ENCODE measurements at places on chromosomes 3 and 15.

DNA sequence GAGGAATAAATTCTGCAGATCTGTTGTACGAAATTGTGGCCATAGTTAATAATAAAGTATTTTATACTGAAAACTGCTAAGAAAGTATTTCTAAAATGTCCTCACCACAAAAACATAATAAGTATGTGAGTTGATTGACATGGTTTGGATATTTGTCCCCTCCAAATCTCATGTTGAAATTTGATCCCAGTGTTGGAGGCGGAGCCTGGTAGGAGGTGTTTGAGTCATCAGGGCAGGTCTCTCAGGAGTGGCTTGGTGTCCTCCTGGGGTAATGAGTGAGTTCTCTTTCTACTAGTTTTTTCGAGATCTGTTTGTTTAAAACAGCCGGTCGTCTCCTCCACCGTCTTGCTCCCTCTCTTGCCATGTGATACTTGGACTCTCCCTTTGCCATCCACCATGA is 424.1 kb upstream of the KCNMB2 start:
- DNase-seq, result no peak

- DNase-seq, result no peak
Measured at GRCh38 chr3:31960793-31961431, 20.1 kb downstream of the OSBPL10 start.

DNA sequence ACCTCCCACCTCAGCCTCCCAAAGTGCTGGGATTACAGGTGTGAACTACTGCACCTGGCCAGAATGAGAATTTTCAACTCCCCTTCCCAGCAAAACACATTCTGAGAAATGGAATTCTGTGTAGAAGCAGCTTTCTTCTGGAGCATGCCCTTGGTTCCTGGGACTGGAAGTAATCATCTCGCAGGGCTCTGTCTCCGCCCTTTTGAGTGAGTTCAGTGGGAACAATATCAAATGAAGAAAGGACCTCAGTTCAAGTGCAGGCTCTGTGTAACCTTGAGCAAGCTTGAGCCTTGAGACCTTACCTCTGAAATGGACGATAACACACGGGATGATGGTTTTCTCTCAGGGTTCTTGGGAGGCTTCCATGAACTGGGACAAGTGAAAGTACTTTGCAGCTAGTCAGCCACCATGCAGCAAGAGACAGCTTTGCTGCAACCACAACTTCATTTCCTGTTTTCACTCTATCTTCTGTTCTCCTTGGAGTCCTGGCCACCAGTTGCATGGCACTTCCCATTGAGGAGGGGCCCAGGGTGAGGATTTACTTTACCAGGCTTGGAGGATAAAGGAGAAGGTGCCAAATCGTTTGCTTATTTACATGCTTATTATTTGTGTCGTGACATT is 35.7 kb upstream of the IGF1R start:
- DNase-seq, result no peak

- no peak for DNase-seq
Measured at GRCh38 chr3:111465081-111465670, 76.8 kb upstream of the CD96 start.

- no peak for DNase-seq
Measured at GRCh38 chr3:156751461-156752025, 74.6 kb upstream of the LEKR1 start.

- DNase-seq, result peak; percentile 29
Measured at GRCh38 chr15:51776952-51777569, 25.7 kb downstream of the TMOD2 start.

DNA sequence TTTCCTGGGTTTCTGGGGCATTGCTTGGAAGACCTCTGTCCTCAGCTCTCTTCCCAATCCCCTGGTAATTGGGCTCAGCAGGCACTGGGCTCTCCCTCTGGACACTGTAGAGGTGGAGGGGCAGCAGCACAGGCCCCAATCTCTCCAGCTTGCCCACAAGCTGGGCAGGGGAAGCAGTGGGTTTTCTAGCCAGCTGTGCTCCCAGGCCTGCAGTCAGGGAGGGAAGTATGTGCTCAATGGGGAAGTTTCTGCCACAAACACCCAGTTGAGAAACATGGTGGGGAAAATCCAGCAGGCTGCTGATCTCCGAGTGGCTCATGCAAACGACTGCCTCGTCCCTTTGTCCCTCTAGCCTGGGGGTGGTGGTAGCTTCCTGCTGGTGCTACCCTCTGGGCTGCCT is 12.8 kb upstream of the RFT1 start:
- DNase-seq, result no peak

DNA sequence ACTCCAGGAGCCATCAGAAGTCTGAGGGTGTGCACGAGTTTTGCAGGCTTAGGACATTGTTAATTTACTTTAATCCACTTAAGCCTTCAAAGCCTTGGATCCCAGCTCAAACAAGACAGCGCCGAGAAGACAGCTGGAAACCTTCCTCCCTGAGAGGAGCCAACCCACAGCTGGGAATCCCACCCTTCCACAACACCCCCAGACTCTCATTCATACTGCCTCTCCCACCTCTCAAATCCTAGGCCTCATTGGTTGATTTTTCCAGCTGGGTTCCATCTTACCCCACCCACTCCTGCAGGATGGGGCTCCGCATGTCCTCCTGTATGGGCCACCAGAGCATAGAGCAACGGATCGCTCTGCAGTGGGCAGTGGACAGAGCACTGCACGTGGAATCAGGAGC is 80.4 kb downstream of the SEMA5B start:
- no peak for DNase-seq

GRCh38 chr3:184726497-184726896 is 14.6 kb upstream of the MAGEF1 start:
- no peak for DNase-seq

DNA sequence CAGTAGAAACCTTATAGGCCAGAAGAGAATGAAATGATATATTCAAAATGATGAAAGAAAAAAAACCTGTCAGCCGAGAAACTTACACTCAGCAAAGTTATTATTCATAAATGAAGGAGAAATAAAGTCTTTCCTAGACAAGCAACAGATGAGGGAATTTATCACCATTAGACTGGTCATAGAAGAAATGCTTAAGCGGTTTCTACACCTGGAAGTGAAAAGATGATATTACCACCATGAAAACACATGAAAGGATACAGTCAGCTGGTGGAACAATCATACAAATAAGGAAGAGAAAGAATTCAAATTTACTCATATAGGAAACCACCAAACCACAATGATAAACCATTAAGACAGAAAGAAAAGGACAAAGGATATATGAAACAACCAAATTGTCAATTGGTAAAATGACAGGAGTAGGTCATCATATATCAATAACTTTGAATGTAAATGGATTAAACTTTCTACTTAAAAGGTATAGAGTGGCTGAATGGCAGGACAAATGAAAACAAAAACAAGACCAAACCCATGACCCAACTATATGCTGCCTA is 29.9 kb upstream of the PRR23C start:
- DNase-seq, result no peak

DNA sequence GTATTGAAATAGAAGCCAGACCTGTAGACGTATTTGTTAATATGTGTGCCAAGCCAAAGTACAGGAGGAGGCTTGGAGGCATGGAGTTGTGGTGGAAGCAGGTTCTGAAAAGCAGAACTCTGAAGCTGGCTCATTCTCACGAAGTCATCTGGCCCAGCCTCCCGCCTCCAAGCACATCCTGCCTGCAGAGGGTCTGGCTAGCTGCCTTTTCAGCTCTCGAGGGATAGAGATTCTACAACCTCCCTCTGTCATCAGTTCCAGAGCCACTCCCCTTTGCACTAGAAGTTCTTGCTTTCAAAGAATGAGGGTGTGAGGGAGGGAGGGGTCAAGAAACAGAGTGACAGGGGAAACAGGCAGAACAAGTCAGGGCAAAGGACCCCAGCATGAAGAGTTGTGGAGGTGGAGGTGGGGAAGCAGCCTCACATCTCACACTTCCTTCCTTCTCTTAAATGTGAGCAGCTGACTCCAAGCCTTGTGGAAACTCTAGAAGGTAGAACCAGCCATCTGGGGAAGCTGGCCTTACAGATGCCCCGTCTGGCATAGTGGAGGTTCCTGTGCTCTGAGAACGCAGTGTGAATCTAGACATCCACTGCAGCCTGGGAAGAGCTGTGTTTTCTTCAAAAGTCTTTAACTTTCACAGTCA is 95.3 kb downstream of the SLC49A4 start:
- no peak for DNase-seq

GRCh38 chr3:8576841-8577571 is 67.6 kb downstream of the SSUH2 start:
- DNase-seq, result no peak

DNA sequence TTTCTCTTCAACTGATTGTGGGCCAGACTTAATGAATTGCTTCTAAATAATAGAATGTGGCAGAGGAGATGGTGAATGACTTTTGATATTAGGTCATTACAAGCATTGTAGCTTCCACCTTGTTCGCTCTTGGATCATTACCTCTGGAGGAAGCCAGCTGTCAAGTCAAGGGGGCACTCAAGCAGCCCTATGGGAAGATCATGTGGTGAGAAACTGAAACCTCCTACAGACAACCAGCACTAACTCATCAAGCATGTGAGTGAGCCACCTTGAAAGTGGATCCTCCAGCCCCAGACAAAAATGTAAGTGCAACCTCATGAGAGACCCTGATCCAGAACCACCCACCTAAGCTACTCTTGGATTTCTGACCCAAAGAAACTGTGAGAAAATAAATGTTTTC is 109.8 kb upstream of the TBC1D5 start:
- no peak for DNase-seq

DNA sequence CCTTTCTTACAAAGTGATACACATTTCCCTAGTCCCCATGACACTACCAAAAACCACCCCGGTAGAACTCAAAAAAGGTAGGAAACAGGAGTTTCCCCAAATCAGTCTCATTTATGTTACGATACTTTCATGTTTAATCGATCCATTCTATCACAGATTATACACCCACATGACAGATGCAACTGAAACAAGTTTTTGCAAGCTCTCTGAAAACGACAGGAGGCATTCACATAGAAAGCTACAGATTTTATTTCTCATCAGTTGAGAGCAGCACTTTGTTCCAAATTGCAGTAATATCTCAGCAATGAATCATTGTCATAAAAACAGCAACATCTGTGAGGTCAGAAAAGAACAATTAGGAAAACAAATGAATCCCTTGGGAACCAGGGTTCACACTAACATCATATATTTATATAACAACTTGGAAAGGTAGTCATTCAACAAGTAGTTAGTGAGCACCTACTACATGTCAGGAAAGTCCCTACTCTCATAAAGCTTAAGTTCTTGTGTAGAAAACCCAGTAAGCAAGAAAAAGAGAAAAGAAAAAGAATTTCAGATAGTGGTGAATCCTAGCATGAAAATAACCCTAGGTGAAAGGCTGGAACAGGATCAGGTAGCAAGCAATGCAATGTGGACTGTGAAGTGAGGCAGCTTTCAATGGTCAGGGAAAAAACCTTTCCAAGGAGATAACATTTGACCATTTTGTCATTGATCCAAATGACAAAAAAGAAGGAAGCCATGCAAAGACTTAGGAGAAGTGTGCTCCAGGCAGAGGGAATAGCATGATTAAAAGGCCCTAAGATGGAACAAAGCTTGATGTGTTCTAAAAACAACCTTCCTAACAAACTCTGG is 8.3 kb downstream of the PLD1 start:
- DNase-seq, result no peak

DNA sequence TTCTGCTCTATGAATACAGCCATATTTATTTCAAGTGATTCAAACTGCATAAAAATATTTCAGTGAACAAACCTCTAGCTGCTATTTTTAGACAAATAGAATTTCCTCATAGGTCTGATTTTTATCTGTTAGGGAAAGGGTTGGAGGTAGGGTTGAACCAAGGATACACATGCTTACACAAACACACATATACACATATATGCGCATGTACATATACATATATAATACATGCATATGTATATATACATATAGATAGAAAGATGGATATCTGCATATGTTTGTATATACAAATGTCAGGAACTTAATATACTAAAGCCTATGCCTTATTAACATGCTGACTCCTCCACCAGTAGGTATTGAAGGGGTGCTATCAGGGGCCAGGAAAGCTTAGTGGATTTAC is 18.1 kb downstream of the ZBBX start:
- no peak for DNase-seq

DNA sequence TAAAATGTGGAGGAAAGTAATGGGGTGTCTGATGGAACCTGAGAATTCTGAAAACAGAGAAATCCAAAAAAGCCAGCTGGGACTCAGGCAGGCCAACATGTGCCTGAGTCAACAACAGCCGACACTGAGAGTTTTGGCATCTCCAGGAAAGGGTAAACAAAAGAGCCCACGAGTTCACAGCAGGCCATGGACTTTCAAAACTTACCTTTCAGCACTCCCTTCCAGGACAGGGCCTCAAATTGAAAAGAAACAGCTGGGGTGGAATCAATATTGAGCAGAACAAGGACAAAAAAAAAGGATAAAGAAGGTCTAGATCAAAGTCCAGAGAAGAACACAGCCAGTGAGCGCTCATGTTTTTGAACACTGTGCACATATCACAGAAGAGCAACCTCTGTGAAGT is 735.4 kb upstream of the GRM7 start:
- DNase-seq, result no peak

DNA sequence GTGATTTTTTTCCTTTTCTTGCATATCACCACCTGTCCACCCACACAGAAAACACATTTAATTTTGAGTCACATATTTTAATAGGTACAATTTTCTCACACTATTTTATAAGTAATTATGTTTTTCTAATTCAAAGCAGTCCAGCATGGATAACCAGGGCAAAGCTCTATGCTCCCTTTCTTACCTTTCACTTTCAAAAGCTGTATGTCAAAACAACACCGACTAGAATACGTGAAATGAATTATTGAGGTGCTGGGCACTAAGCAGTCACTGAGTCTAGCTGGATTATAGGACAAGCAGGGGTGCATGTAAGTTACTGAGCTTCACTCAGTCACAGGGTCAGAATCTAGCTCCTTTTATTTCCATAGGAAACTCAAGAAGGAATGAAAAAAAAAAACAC is 60.6 kb downstream of the LSAMP start:
- DNase-seq, result no peak

DNA sequence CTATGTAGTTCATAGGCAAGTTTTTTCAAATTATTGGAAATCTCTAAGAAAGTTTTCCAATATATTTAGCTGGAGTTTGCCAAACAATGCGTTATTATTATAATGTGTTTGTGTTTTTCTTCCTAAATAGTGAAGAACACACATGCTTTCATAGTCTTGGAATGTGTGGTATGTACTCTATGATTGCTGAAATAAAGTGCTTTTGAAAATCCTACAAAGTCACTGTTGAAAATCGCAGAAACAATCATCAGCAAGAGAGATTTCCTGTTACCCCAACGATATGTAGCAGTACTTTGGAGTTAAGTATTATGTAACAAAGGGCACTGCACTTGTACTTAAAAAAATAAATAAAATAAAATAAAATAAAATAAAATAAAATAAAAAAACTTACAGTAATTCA is 796.2 kb downstream of the NAALADL2 start:
- DNase-seq, result no peak

- DNase-seq, result no peak
Measured at GRCh38 chr3:13229273-13229949, 156.2 kb upstream of the IQSEC1 start.

DNA sequence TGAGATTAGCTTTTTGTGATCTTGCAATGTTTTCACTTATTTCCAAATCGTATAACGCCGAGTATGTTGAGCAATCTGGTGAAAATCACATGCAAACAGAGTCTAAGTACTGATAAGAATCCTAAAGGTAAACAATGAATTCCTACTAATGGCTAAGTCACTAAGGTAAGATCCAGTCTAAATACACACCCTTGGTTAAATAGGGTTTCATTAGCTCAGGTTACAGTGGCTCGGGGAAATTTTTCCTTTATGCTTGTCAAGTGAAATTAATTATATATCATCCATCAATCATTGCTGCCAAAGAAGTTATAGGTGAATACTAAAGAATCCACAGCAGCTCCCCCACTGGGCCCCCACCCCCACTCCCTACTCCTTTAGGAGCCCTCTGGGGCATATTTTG is 139.3 kb downstream of the SOX2 start:
- no peak for DNase-seq

- no peak for DNase-seq
Measured at GRCh38 chr3:8665407-8665896, 20.9 kb upstream of the SSUH2 start.
